ENCODE measurements at places on chromosomes 1 and 21.

DNA sequence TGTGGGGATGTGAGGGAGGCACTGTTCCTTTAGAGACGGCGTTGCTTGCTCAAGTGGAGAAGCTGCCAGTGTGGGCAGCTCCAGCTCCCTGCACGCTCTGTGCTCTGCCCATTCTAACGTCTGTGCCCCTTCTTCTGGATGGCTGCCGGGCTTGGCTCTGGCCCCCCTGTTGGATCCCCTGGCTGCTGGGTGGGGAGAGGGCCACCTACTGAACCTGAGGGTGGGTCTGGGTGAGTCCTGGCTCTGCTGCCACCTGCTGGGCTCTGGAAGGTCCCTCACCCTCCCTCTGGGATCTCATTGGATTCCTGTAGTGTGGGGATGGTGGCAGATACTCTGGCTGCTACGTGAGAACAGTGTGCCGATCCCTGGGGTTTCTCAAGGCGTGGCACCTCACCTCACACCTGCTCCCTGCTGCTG, 5.0 kb downstream of the PFKL start:
- DNase-seq = peak; percentile 37

GRCh38 chr1:3215198-3216014, 146.4 kb downstream of the PRDM16 start:
- no peak for DNase-seq

GRCh38 chr1:246295340-246295739, 211.7 kb downstream of the SMYD3 start:
- DNase-seq = no peak

DNA sequence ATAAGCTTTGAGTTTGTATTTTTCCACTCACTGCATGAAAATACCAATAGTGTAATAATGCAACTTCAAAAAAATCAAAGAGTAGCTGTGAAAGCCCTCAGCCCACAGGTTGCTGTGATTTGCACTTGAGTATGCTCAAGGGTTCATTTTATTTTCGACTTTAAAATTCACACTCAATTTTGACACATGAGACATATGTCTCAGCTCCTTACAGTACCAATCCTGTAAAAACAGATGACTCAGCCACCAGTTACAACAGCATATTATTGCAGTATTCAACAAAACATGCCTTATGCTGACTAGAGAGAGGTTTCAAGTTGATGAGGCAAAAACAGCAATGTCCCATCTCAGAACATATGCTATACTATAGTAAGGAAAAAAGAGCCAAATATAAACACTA, 66.1 kb downstream of the CYYR1 start:
- no peak for DNase-seq

- peak; percentile 29 for DNase-seq
These were observed 15.1 kb downstream of the RNF223 start for GRCh38 chr1:1058921-1059493.

DNA sequence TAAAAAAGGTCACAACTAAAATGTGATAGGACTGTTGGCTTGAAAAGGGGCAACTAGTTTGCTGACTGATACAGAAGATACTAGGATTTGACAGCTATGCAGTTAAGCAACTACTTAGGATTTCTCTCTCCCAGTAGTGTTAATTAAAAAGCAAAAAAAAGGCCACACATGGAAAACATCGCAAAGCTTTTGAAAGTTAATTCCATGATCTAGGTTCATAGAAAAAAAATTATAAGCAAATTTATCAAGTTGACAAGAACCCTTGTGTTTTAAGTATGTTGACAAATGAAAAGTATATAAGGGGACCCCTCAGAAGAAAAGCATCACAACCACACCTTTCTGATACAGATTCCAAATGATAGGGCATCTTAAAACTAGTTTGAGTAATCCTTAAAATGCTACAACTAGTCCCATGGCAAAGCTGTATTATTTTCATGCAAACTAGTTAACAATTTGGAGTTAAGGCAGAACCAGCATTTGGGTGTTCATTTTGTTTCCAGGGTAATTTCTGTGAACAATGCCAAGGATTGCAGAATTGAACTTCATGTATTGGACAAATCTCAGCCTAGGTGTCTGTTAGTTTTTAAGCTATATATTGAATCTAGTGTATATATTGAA, 4.1 kb downstream of the PNRC2 start:
- DNase-seq = no peak

- no peak for DNase-seq
These were observed 9.3 kb downstream of the SLAMF7 start for GRCh38 chr1:160748181-160748877.

GRCh38 chr1:180513531-180513930, 11.2 kb upstream of the ACBD6 start:
- DNase-seq = no peak

GRCh38 chr1:206544562-206545257, 37.4 kb downstream of the RASSF5 start:
- DNase-seq = peak; percentile 84

GRCh38 chr1:246069581-246069980, 437.5 kb downstream of the SMYD3 start:
- no peak for DNase-seq

- no peak for DNase-seq
These were observed 248.2 kb downstream of the ATG4C start for GRCh38 chr1:63032171-63032570.

DNA sequence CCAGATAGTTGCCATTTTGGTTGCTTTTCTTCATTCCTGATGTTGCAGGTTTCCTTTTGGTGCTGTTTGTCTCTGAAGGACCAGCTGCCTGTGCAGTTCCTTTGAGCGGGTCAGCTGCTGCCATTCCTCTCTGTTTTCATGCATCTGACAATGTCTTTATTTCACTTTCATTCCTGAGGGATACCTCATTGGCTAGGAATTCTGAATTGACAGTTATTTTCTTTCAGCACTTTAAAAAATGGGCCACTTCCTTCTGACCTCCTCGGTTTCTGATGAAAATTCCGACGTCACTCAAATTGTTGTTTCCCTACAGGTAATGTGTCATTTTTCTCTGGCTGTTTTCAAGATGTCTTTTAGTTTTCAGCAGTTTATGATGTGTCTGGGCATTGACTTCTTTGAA, 24.8 kb downstream of the CCSAP start:
- DNase-seq = no peak

- no peak for DNase-seq
These were observed 43.4 kb downstream of the GNPAT start for GRCh38 chr1:231284441-231284840.

- no peak for DNase-seq
These were observed 68.8 kb upstream of the WDR26 start for GRCh38 chr1:224503161-224504118.

DNA sequence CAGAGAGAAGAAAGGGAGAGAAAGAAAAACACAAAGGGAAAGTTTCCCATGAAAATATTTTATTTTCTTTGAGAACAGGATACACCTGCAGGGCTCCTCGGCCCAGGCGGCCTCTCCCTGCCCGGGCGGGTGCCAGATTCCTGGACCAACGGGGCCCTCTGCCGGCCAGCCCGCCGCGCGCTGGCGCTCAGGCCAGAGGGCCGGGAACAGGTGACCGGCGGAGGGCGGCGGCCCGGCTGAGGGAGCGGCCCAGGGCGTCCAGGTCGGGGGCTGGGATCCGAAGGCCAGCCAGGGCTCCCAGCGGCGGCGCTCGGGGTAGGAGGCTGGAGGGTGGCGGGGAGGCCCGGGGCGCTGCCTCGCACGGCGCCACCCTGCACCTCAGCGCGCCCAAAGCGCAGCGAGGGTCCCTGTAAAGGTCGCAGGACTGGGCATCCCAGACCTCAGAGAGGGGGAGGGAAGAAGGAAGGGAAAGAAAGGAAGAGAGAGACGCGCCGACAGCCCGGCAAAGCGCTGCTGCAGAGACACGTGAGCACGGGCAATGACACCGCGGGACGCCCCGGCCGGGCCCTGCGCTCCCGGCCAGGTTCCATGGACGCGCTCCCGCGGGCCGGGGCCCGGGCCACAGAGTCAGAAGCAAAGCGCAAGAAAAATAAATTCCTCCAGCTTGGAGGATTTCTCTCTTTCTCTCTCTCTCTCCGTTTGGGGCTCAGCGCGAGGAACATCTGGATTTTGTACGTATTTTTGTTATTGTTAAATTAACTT, 927 bp downstream of the WNT9A start:
- peak; percentile 54 for DNase-seq

DNA sequence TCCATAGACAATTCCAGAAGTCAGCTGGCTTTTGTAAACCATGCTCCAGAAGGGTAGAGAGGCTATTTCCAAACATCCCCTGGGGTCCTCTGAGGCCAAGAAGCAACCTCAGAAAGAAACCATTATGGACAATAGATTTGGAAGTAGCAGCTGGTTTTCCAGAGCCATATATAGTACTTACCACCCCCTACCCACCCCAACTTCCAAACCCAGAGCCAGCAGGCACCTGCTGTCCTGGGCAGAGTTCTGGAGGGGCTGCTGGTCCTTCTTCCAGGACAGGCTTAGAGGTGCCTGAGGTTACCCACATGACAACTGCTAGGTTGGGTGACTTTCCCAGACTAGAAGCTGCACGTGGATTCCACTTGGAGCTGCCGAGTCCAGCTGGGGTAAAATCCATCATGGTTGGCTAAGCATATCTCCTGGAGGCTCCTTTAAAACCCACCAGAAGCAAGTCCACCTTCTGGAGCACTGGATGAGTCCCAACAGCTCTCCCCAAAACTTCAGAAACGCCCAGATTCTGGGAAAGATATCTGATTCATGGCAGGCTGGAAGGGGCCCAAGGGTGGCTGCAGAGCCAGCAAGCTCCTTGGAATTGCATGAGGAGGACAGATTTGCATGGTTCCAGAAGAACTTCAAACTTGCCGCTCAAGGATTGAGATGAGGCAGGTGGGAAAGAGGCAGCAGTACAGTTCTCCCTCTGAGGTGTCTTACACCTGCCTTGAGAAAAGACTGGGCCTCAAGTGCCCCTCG, 5.8 kb downstream of the MYCL start:
- DNase-seq = no peak
